ENCODE measurements at places on chromosomes 5 and 9.
A peak's percentile ranks its signal among the peaks of the same experiment; 100 is the strongest.

DNA sequence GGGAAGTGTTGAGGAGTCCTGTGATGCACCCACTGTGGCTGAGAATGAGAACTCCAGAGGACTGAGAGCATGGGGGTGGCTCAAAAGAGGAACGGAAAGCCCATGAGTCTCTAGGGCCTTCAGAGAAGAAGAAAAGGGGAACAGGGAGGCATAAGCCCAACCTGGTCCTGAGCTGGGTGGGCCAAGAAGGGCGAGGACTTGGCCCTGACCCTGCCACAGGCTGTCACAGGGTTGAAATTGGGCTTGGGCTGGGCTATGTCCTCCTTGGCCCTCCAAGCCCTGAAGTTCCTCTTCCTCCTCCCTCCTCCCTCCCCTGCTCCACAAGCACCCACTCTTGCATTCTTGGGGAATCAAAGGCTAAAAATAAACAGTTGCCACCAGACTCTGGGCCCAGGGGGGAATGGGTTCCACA is 49.3 kb upstream of the PPARGC1B start:
- no peak for DNase-seq

GRCh38 chr9:81146241-81146640 is 543.1 kb downstream of the TLE1 start:
- DNase-seq, result no peak

DNA sequence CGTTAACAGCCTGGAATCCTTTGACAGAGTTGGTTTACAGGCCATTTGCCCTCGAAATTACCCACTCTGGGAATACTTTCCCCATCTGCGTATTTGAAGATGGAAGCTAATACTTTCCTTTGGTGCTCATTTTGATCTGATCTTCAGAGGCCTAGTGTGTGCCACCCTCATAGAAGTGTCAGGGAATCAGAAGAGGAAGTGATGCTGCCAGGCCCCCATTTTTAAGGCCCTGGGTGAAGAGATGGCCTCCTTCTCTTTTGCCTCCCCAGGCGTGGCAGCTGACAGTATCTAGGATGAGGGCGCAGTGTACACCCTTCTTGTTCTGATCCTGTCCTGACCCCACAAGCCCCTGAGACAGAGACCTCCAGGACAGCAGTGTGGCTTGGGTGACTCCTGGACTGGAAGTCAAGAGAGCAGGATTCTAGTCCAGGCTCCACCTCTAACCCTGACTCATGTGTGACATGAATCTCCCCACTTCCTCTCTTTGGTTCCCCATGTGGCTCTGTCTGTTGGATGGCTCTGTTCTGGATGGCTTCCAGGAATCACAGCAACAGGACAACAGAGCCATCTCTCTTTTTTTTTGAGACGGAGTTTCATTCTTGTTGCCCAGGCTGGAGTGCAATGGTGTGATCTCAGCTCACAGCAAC is 27.8 kb downstream of the CSF1R start:
- no peak for DNase-seq

- no peak for DNase-seq
Observed at GRCh38 chr5:160773646-160774410, 78.2 kb downstream of the ATP10B start.

- DNase-seq, result no peak
Observed at GRCh38 chr5:134370311-134370870, 978 bp upstream of the UBE2B start.

- no peak for DNase-seq
Observed at GRCh38 chr9:25994605-25995004, 316.4 kb upstream of the TUSC1 start.

DNA sequence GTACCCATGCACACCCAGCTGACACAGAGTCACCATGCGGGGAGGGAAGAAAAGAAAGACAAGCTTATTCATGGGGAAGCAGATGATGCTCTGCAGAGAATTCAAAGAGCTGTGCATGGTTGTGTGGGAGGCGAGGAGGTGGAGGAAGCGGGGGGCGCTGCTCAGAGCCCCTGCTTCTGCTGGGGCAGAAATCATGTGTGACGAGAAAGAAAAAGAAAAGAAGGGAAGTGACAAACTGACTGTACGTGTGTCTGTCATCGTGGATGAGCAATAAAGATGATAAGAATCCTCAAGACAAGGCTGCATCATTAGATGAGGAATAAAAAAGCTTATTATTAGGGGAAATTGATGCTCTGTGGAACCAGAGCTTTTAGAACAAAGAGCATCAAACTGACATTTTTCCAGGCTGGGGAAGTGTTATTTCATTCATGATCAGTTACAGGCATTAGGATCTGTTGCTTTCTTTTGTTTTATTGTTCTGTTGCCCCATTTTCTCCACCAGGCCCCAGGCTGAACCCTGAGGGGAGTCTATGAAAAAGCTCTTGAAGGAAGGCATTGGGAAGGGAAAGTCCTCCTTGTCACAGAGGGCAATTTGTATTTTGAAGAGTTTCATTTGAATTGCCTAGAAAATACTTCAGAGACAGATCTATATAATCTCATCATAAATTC is 20.3 kb upstream of the SH3RF2 start:
- DNase-seq, result no peak

DNA sequence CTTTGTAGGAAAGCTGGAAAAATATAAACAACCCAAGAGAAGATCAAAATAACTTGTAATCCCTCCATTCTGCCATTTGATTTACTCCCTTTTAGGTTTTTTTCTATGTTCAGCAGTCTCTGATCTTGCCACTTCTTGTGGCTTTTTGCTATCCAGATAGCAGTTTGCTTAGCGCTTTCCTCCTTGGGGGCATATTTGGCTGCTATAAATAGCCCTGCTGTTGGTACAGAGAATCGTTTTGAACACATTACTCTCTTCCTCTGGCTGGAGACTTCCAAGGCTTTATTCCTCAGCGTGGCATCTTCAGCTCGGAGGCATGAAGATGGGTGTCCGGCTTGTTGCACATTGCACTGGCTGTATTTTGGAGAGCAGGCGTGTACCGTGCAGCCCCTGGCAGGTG is 38.6 kb downstream of the HMCN2 start:
- no peak for DNase-seq

DNA sequence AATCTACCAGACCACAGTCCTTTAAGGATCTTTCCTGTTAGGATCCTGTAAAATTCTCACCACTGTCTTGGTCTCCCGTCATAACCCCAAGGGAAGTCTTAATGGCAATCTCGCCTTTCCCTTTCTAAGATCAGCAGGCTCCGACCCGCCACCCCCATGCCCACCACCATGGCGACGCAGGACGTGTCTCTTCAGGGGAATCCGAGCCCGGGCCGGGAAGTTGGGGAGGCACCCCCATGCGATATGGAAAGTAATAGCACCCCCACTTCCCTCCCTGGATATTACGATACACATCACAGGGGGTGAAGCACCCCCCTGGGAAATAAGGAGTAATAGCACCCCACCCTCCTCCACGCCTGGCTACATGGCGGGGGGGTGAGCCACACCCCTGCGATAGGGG is 8.3 kb upstream of the STK32A start:
- DNase-seq, result no peak

DNA sequence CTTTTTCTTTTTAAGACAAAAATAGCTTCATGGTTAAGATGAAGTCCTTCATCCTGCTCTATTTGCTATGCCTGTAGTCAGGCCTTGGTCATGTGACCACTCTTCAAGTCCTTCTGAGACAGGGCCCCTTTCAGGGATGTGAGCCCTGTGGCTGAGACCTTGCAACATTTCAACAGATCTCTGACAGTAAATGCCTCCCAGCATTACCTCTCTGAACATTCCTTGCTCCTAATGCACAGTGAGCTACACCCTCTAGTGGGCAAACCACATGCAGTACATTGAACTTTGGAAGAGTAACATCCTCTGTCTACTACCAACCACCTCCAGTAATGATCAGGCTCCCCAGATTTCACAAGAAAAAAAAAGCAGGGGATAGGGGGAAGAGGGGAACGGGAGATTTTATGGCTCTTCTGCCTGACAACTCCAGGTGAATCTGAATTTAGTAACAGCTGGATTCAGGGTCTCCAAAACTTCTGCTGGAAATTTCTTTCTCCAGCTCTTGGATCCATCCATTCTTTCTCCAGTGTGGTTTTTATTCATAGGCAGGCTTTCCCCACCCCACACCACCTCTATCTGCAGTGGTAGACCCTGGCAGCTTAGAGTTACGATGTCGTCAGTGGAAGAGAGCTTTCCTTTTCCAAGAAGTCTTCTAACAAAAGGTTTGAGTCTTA is 8.9 kb upstream of the FBXO38 start:
- DNase-seq, result peak; percentile 71

- DNase-seq, result no peak
Observed at GRCh38 chr9:87502391-87503221, 4.9 kb downstream of the DAPK1 start.

- DNase-seq, result no peak
Observed at GRCh38 chr9:20863945-20864344, 167.5 kb downstream of the HACD4 start.

- no peak for DNase-seq
Observed at GRCh38 chr5:159581502-159582249, 251.4 kb upstream of the IL12B start.

DNA sequence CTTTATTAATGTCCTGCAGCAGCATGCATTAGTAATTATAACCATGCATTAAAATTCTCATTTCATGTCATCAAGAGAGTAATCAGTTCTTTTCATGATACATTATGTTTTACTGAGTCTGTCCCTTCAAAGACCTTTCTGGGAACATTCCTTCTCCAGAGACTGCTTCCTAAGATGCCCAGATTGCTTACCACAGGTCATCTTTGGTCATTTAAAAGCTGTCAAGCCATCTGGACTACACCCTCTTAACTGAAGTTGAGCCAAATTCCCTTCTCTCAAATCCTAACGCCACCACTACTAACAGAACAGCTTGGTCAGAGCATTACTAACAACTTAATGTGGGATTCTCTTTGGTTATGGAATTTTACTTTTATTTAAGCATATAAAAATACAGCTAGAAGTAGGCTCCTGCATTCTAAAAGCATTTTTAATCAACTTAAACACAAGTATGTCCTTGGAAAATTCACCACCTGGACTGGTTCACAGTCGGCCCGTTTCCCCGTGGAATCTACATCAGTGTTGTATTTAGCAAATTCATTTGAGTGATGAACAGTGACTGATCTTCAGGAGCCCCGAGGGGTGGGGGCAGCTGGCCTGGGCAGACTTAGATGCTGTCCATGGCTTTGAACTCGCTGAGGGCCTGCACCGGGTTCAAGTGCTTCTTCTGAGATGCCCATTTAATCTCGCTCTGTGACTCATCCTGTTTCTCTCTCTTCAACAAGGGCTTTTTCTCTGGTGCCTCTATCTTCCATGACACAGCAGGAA is 92.8 kb upstream of the CCDC112 start:
- no peak for DNase-seq

DNA sequence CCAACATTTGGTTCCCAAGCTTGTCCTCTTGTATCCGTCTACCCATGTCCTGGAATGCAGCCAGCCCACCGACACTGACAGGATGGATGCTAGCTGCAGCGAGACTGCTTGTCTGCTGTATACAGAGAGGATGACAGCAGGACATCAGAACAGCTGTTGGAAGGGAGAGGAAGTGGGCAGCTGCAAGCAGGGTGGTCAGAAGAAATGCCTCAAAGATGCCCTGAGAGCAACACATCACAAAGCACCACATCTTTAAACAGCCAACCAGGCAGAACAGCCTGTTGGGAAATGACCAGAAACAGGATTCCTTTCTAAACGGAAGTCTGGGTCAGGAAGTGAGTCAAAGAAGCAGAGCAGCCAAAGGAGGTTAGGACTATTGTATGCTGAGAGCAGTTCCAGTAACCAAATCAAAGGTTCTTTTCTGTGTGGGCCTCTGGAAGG is 219.1 kb downstream of the NDUFS4 start:
- no peak for DNase-seq

GRCh38 chr9:91927922-91928510 is 22.0 kb downstream of the ROR2 start:
- DNase-seq, result no peak

- DNase-seq, result no peak
Observed at GRCh38 chr9:116313638-116314037, 160.0 kb downstream of the PAPPA start.

Measured in MM.1S (cell line).